Activated T-helper 2 cell treated with anti-CD3 and anti-CD28 coated beads, Interferon-gamma antibody, Interleukin-2, Interleukin-4, amounts not matched to agents 10 μg/mL and 5 μg/mL and 100 μg/mL, durations not matched to agents 14 hours and 24 hours and 36 hours (primary cell): ENCODE measurements at places on chromosomes 1 and 21. TPM values are rescaled to one million over a fixed set of nuclear protein-coding genes. Genes with fewer than 3 reads are reported as not detected.

The SLAMF7 gene
- 4.1 and 5.5 TPM in 2 replicates for total RNA-seq

The CEPT1 gene
- 29.8 and 34.8 TPM in 2 replicates for total RNA-seq

The FOXD2 gene
- 0.11 and 0.18 TPM in 2 replicates for total RNA-seq

The ENAH gene
- 0.11 and 0.14 TPM in 2 replicates for total RNA-seq

DNA sequence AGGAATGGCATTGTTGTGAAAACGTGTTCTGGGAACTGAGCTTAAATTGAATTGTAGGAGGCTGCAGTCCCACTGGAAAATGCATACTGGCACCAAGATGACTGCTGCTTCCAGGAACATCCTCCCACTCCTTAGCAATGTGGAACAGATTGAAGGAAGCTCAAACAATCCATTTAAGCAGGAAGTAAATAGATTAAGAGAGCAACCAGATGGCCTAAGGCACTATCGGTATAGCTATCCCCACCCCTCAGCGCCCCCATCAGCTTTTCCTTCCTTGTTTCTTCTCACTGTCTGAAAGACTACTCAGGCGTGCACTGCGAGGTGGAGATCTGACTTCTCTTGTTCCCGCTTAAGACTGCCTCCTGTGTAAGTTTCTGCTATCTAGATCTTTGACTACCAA is 4.0 kb upstream of the IFI16 start:
- peaks cover 45% of the 10 kb centered on the region for H3K4me1 ChIP-seq
- no peak overlapping the region for H3K4me3 ChIP-seq
- H3K27ac ChIP-seq, result peak overlapping the region; percentile 12
- H3K36me3 ChIP-seq, result peaks cover 52% of the 10 kb centered on the region
- no peaks in the 10 kb centered on the region for H3K27me3 ChIP-seq
- DNase-seq, result no peak

DNA sequence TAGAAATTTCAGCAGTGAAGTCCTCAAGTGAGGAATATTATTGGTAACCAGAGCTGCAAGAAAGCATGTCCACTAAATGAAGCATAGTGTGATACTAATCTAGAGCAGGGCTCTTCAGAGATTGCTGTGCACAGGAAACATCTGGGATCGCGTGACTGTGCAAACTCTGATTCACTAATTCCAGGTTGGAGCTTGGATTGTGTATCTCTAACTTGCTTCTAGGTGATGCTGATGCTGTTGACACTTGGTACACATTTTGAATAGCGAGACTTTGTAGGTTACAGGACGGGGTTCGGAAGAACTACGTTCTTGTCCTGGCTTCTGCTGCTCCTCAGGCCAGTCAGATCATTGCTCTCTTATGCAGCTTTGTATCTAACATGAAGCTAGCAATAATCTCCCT is 66.5 kb downstream of the PRRX1 start:
- no peaks in the 10 kb centered on the region for H3K36me3 ChIP-seq
- no peak for DNase-seq
- H3K27me3 ChIP-seq, result no peaks in the 10 kb centered on the region
- H3K27ac ChIP-seq, result no peak overlapping the region
- H3K4me1 ChIP-seq, result no peaks in the 10 kb centered on the region

GRCh38 chr1:28248273-28249012 is 10.9 kb upstream of the SESN2 start:
- H3K4me1 ChIP-seq, result peaks cover 43% of the 10 kb centered on the region
- no peaks in the 10 kb centered on the region for H3K36me3 ChIP-seq
- DNase-seq, result peak; percentile 75
- no peaks in the 10 kb centered on the region for H3K27me3 ChIP-seq
- H3K27ac ChIP-seq, result peak overlapping the region; percentile 96

The GIPC2 gene
- total RNA-seq, result 0.07 and 0.09 TPM in 2 replicates

DNA sequence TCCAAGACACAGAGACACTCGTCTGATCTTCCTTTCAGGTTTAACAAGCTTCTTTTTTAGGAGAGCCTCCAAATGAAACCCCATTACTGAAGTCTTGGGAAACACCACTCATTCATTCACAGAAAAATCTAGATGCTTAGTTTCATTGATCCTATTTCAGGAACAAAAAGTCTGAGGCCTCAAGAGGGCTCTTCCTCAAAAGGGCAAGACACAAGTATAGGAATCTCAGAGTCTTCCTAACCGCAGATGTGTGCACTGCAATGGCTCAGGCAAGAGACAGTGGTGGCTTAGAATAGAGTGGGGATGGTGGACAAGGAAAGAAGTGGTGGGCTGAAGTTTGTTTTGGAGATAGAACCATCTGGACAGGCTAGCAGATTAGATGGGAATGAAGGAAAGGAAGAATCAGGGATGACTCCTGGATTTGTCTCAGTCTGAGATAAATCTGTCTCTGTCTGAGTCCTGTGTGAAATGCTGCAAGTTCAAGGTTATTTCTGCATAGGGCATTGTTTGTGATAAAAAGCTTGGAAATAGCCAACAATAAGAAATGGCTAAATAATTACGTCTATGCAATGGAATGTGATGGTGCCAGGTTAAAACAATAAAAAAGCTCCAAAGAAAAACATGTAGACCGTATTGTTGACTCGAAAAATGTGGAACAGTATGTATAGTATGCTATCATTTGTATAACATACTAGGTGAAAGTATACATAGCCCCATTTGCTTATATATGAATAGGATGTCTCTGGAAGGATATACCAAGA is 8.9 kb upstream of the CTSE start:
- no peak overlapping the region for H3K4me3 ChIP-seq
- H3K36me3 ChIP-seq, result no peaks in the 10 kb centered on the region
- H3K4me1 ChIP-seq, result peaks cover 2% of the 10 kb centered on the region
- DNase-seq, result no peak
- no peak overlapping the region for H3K27ac ChIP-seq
- peaks cover 66% of the 10 kb centered on the region for H3K27me3 ChIP-seq

DNA sequence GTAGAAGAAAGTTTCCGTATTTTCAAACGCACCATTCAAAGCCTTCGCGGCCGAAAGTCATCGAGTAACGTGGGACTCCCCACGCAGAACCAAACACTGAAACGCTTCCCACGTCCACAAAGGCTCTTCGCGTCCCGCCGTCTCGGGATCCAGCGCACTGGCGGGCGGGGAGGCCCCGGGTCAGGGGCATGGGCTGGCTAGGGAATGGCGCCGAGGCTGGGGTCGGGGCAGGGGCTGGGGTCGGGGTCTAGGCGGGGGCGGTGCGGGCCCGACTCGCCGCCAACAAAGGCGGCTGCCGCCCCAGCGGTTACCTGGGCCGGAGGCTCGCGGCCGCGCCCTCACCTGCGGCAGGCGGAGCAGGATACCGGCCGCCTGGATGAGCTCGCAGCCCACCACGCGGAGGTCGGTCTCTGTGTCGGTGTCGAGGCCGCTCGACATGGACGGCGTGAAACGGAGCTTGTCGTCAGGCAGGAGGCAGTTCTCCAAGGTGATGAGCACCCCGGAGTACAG is 403 bp downstream of the CCNL2 start:
- DNase-seq, result no peak
- no peaks in the 10 kb centered on the region for H3K27me3 ChIP-seq
- peak overlapping the region; percentile 89 for H3K27ac ChIP-seq

- H3K4me3 ChIP-seq, result no peak overlapping the region
- no peak for DNase-seq
- peaks cover 4% of the 10 kb centered on the region for H3K27me3 ChIP-seq
- H3K36me3 ChIP-seq, result no peaks in the 10 kb centered on the region
Measured at GRCh38 chr1:65470766-65471165, 50.3 kb downstream of the LEPR start.

The PPM1J gene
- total RNA-seq, result 0.59 and 0.67 TPM in 2 replicates

DNA sequence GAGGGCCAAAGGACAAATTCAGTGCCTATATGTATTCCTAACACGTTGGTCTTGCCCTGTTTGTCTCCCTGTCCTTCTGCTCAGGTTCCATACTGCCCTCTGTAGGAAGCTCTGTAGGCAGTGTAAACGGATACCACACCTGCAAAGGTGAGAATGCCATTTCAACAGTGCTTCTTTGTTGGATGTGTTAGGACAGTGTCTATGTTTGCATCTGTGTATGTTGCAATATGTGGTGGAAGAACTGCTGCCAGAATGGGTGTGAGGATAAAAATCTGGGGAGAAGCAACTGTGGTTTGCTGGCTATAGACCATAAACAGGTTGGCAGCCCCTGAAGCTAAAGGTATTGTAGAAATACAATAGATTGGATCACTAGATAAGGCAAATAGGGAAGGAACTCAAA is 113.1 kb upstream of the BMP8A start:
- no peaks in the 10 kb centered on the region for H3K4me1 ChIP-seq
- H3K27me3 ChIP-seq, result no peaks in the 10 kb centered on the region
- no peak overlapping the region for H3K4me3 ChIP-seq
- H3K27ac ChIP-seq, result no peak overlapping the region
- no peak for DNase-seq

The SPRR5 gene
- total RNA-seq, result not detected in 2 replicates

DNA sequence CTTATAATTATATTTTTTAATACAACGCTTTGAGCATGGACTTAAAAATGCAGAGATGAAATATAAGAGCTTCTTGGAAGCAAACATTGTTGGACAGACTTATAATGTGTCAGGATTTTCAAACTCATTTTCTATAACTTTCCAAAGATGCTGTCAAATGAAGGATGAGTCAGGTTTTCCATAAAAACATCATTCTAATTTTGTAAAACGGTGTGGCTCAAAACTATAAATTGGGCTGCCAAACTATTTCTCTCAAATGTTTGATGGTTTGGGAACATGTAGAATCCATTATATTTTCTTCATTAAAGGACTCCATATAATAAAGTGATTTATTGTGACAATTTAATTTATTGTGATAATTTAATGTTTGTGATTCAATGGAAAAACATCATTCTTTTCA is 511.2 kb downstream of the USP25 start:
- no peak overlapping the region for H3K27ac ChIP-seq
- no peaks in the 10 kb centered on the region for H3K36me3 ChIP-seq
- no peak for DNase-seq
- no peak overlapping the region for H3K4me3 ChIP-seq
- H3K4me1 ChIP-seq, result no peaks in the 10 kb centered on the region

The ATP8B2 gene
- 44.0 and 47.0 TPM in 2 replicates for total RNA-seq

DNA sequence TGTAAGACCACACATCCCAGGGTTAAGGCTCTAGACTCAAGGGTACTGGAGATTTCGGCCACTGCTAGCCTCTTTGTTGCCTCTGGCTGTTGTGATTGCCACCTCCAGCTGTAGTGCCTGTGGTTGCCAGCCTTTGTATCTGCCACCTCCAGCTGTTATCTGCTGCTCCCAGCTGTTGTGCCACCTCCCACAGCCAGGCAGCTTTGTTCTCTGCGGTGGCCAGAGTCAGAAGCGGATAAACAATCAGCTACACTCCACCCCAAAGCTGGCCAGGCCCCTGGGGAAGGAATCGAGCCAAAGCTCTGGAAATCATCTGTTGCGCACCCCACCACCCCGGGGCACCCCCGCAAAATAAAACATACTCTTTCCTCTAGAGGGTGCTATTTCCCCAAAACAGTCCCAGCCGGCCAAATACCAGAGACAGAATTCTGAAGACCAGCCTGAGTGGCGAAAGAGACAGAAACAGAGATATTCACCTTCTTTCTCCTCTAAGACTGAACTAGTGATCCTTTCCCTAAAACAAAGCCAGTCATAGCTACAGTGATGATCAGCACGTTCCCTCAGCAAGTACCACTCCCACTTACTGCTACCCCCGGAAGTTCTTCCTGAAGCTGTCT is 14.8 kb upstream of the PIGM start:
- peak overlapping the region; percentile 41 for H3K4me3 ChIP-seq
- H3K27me3 ChIP-seq, result peaks cover 17% of the 10 kb centered on the region
- no peaks in the 10 kb centered on the region for H3K36me3 ChIP-seq
- H3K4me1 ChIP-seq, result peaks cover 12% of the 10 kb centered on the region

The SLC44A5 gene
- total RNA-seq, result not detected in 2 replicates

The OR6N2 gene
- total RNA-seq, result not detected in 2 replicates

GRCh38 chr1:47190857-47191256 is 1.0 kb upstream of the PDZK1IP1 start:
- no peak overlapping the region for H3K4me3 ChIP-seq
- no peaks in the 10 kb centered on the region for H3K4me1 ChIP-seq
- H3K27ac ChIP-seq, result no peak overlapping the region
- DNase-seq, result no peak
- H3K27me3 ChIP-seq, result peaks cover 4% of the 10 kb centered on the region

DNA sequence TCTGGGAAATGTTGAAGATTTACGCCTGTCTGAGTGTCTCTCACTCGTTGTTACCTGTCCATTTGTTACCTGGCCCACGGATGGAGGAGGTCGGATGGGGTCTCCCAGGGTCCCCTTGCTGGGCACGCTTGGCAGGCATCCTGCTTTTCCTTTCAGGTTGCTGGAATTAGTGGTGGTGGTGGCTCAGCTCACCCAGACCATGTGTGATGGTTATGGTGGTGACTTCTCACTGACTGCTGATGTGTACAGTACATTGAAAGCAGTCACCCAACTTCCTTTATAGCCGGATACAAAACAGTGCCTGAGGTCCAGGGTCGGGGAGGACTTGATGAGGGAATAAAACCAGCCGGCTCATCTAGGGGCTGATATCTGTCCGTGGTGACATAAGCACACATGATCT is 19.5 kb downstream of the MAPKAPK2 start:
- no peaks in the 10 kb centered on the region for H3K27me3 ChIP-seq
- peak overlapping the region; percentile 81 for H3K27ac ChIP-seq
- peak overlapping the region; percentile 34 for H3K4me3 ChIP-seq
- no peak for DNase-seq
- H3K4me1 ChIP-seq, result peaks cover 82% of the 10 kb centered on the region
- H3K36me3 ChIP-seq, result peaks cover 10% of the 10 kb centered on the region

DNA sequence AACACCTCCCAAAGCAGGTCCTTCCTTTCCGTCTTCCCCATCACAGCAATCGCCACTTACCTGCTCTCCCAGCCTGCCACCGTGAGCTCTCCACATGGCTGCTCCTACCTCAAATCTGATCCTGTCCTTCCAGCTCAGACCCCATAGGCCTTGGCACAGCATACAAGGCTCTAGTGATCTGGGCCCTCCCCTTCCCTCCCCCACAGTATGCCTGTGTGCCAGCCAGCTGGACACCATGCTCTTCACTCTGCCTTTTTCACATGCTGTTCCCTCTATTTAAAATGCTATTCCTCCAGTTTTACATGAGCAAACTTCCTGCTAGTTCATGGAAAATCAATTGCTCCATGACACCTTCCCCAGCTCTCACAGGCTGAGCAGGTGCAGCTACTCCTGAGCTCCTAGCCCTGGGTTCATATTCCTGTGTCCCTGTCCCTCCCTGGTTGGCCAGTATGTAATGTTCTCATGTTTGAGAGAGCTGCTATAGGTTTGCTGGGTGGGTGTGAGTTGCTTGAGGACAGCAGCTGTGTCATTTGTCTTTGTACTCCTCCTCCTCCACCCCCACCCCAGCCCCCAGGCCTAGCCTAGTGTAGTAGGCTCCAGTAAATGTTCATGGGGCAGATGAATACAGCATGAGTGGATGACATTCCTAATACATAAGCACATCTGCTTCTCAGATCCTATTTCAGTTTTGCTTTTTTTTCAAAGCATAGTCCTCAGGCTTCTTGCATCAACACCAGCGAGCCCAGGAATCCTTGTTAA is 6.3 kb upstream of the TNNT2 start:
- H3K4me3 ChIP-seq, result no peak overlapping the region
- H3K27me3 ChIP-seq, result no peaks in the 10 kb centered on the region
- H3K4me1 ChIP-seq, result no peaks in the 10 kb centered on the region
- no peak overlapping the region for H3K27ac ChIP-seq
- no peak for DNase-seq
